ENCODE measurements at places on chromosomes 12 and 14.

- no peak for DNase-seq
These were observed 38.8 kb downstream of the UBR7 start for GRCh38 chr14:93245764-93246420.

- no peak for DNase-seq
These were observed 263.4 kb downstream of the ADGRD1 start for GRCh38 chr12:131217024-131217586.

DNA sequence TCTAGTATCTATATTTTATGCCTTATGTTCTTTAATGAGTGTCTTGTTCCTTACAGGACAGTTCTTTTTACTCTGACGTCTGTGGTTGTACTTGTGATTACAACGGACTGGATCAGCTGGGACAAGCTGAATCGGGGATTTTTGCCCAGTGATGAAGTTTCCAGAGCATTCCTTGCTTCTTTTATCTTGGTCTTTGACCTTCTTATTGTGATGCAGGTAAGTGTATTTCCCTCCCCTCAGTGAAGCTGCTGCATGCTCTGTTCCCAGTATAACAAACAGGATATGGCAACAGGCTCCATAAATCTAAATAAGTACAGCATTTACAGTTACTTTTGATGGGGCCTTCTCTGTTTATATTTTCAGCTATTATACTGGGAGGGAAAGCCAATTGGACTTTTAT lies 463.6 kb downstream of the TMEM117 start:
- no peak for DNase-seq

- no peak for DNase-seq
These were observed 55.0 kb downstream of the ANAPC7 start for GRCh38 chr12:110348431-110349059.

GRCh38 chr12:103273645-103274044 lies 222.1 kb downstream of the C12orf42 start:
- no peak for DNase-seq

- no peak for DNase-seq
These were observed 101.3 kb downstream of the HMGA2 start for GRCh38 chr12:65925626-65926025.

DNA sequence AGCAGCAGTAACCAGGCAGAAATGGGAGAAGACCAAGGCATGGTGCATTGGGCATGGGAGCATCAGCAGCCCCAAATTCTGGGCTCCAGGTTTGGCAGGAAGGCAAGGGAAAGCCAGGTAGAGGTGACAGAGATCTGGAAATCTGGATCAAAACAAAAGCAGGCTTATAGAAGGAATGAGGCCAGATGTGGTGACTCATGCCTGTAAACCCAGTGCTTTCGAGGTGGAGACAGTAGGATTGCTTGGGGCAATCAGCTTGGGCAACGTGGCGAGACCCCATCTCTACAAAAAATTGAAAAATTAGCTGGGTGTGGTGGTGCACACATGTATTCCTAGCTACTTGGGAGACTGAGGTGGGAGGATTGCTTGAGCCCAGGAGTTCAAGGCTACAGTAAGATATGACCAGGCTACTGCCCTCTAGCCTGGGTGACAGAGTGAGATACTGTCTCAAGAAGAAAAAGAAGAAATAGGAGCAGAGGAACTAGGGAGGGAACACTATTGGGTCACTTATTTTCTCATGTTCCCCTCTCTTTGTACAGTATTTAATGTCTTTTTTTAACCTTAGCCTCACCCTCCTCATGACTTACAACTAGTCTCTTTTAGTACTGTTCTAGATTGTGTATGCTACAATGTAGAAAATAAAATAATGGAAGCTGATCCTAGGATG lies 25.1 kb downstream of the SLC4A8 start:
- DNase-seq: no peak

GRCh38 chr12:117142094-117142493 lies 42.9 kb upstream of the TESC start:
- DNase-seq: no peak

DNA sequence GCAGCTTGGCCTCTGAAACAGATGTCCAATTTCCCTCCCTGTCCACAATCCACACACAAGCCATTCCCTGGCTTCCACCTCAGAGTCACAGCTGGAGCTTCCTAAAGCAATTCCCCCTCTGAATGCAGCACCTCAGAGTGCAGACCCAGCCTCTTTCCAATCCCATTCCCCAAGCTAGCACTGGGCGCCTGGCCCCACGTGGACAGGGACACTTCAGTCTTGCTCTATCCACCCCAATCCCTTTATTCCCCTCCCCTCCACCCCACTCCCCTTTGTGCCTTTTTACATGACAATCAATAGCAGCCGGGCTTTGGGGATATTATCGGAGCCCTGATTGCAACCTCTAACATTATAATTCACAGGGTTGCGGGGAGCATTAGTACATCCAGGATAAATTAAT lies 292.6 kb downstream of the TTC8 start:
- DNase-seq: no peak

GRCh38 chr12:89529738-89530137 lies 3.9 kb upstream of the POC1B start:
- no peak for DNase-seq

- DNase-seq: no peak
These were observed 276.3 kb downstream of the KSR2 start for GRCh38 chr12:117692512-117692911.

- no peak for DNase-seq
These were observed 115.8 kb downstream of the SLC25A47 start for GRCh38 chr14:100438678-100439592.

DNA sequence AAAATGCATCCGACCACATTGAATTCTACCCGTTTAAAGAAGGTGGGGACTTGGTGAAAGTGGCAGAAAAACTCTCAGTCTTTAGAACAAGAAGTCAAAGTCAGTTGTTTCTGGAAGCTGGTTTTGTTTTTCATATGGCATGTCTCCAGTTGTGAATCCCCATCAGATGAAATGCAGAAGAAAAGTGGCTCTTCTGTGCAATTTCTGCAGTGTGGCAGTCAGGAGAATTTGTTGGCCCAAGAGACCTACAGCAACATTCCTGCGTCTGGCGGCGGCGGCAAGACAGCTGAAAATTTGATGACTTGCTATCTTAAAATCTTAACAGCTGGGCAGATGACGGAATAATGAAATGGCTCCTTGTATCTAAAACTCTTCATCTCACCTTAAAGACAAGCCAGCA lies 201.5 kb downstream of the FOXN3 start:
- DNase-seq: no peak

GRCh38 chr14:65356327-65356836 lies 56.1 kb upstream of the FUT8 start:
- DNase-seq: no peak

- no peak for DNase-seq
These were observed 101.0 kb upstream of the GZMB start for GRCh38 chr14:24734917-24735500.

- DNase-seq: no peak
These were observed 6.5 kb downstream of the CCDC60 start for GRCh38 chr12:119341020-119341419.

DNA sequence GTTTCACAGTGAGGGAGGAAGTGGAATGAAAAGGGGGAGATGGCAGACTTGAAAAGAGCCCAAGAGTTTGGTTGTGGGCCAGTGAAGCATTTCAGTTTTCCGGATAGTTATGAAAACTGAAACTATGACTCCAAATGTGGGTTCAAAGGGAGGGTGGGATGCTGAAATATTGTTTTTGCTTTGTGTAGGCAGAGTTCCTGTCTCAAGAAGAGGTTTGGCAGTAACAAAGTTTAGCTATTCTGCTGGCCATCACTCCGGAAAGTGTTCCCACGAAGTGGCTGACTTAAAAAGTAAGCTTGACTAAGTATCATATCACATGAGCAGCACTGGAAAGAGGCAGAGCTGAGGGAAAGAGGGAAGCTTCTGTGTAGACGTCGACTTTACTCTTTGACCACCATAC lies 85.2 kb downstream of the CAND1 start:
- DNase-seq: no peak

DNA sequence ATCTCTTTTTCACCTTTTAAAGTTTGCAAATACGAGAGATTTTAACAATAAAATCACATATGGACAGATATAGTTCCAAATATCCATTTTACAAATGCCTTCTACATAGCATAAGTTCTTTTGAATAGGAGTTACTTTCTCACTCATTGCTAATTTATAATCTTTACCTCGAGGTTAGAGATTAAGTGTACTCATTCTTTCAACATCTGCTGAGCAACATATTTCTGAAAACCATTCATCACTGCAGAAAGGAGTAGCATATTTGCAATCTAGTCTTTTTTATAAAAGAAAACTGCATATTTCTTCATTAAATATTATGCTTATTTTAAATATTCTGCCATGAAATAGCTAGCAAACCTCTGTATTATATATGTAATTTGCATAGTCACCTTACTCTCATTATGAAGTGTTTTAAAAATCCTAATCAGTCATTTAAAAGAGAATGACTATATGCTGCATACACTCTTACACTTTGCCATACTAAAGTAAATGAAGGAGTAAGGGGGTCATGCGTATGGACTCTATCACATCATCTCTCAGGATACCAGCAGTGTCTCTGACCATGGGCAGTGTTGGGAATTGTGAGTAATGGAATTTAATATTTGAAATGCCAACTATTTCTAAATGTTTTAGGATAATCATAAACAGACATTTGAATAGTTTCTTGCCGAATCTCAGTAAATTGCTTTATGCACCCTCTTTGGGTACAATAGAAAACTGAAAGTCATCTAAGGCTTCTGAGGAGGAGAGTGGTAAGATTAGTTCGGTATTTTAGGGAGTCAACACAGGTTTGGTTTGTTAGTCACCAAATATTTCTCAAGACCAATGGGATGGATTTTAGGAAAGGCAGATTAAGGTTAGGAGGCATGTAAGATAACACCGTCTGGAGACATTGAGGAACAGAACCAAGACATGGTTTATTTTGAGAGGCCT lies 524.8 kb upstream of the ATP2B1 start:
- no peak for DNase-seq

DNA sequence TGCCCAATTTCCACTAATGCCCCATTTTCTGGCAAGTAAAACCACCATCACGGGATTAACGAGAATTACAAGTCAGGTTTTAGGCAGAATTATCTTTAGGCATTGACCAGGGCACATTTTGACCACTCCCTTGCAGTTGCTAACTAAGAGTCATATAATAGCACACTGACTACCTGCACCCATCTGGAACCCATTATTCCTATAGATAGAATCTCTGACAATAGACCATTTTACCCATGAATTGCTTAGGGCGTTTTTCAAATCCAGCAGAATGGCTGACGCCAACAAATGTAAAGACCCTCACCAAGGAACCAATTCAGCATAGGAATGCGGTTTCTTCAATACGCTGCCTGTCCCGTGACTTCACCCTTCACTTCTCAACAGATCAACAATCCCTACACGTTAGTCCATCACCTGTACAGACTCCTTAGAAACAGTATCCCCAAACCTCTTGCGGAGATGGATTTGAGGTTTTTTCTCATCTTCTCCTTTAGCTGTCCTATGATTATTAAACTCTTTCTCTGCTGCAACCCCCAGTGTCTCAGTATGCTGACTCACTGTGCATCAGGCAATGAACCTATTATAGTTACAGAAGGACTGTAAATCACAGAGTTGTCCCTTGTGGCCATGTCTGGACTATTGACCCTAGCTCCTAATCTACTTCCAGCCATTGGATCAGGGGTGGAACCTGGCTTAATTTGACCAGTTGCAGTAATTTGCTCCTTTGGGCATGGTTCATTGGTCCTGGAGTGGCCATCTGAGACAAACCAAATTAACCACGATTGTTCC lies 177.3 kb upstream of the PLXNC1 start:
- DNase-seq: no peak

GRCh38 chr12:22855456-22855855 lies 230.5 kb downstream of the ETNK1 start:
- no peak for DNase-seq

- no peak for DNase-seq
These were observed 380.8 kb upstream of the TMEM132C start for GRCh38 chr12:127885954-127886750.

DNA sequence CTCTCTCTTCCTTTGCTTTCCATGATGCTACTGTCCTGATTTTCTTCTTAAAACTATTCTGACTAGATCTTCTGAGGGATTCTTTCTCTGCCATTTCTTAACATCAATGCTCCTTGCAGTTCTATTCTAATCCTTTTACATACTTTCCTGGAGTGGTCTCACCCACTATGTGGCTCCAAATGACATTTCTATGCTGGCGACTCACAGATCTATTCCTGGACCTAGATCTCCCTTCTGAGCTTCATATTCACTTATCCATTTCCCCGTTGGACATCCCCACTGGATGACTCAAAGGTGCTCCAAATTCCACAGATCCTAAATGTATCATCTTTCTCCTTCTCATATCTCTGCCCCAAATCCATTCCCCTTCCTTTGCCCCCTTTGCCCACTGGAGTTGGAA lies 4.1 kb downstream of the TEP1 start:
- DNase-seq: no peak

DNA sequence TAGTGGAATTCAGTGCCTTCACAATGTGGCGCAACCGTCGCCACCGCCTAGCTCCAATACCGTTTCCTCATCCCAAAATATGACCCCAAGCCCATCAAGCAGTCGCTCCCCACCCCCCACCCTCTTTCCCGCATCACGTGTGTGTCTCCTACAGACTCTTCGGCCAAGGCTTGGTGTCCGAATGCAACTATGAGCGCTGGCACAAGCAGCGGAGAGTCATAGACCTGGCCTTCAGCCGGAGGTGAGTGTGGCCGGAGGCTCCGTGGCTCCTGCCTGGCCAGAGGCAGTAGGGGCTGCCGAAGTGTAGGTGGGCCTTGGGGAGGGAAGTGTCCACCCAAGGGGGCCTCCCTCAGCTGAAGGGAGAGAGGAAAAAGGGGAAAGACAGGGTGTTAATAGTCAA lies 15.8 kb downstream of the CYP46A1 start:
- DNase-seq: peak; percentile 12

Measured in left lobe of liver (tissue), 2 donors.